Stimulated activated CD4-positive, alpha-beta T cell treated with anti-CD3 and anti-CD28 coated beads, Interleukin-12 subunit alpha, Interleukin-12 subunit beta, amount 100 ng/mL, for 48 hours (primary cell): ENCODE measurements at places on chromosomes 7 and 10.

- DNase-seq: no peak
Observed at GRCh38 chr10:13382703-13383398, 34.8 kb upstream of the SEPHS1 start.

- DNase-seq: no peak
Observed at GRCh38 chr10:114932945-114933344, 5.0 kb upstream of the TRUB1 start.

DNA sequence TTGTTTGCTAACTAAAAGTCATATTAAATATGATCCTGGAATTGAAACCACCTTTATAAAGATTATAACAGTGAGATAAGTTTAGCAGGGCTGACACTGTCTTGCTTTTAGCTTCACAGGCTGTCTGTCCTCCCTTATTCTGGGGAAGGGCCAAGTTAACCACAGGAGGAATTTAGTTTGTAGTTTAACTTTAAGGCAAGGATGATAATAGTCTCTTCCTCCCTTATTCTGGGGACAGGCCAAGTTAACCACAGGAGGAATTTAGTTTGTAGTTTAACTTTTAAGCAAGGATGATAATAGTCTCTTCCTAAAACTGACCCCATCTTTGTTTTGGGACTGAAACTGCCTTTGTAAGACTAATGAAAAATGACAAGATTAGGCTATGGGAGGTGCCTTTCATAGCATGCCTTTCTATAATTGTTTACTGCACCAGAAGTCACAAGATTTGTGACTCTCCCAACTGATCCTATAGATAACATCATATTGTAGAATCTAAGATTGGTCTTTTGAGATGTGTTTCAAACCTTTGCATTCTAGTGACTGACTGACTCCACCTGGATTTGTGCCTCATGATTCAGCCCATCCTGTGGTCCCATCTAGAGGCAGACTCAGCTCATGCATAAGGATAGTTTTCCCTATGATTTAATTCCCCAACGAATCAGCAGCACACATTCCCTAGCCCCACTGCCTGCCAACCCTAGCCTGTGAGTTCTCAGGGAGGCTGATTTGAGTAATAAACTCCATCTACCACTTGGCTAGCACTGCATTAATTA, 212.0 kb downstream of the MAGI2 start:
- no peak for DNase-seq

DNA sequence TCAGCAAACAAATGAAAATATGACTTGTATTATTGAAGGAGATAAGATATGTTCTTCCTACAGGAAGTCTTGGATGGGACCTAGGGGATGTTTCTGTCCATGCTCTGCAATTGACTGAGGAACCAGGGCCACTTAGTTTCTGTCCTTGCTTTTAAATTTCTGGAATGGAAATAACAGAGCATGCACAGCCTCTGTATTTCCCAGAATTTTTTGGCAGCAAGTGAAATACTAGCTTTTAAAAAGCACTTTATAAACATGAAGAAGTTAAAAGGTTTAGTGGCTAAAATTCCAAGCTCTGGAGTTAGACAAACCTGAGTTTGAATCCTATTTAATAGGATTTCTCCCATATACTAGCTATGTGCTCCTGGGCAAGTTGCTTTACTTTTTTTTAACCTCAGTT, 127.7 kb upstream of the FZD8 start:
- DNase-seq: no peak

- DNase-seq: no peak
Observed at GRCh38 chr10:80260295-80261243, 28.9 kb downstream of the MAT1A start.

GRCh38 chr10:31152421-31153135, 120.9 kb upstream of the ZNF438 start:
- no peak for DNase-seq

DNA sequence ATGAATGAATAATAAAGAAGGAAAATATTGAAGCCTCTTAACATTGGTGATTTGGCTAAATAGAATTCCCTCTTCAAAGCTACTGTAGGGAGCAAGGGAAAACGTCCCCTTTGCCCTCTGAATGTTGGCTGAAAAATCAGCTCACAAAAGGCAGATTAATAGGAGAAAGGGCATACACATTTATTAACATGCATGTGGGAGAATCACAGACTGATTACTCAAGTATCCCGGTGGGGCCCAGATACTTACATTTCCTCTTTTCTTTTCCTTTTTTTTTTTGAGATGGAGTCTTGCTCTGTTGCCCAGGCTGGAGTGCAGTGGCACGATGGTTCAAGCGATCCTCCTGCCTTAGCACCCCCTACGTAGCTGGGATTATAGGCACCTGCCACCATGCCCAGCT, 68.5 kb downstream of the HK1 start:
- DNase-seq: no peak

- DNase-seq: no peak
Observed at GRCh38 chr10:119742947-119743648, 17.2 kb downstream of the INPP5F start.

GRCh38 chr10:49218480-49218879, 30.3 kb upstream of the TMEM273 start:
- DNase-seq: no peak

DNA sequence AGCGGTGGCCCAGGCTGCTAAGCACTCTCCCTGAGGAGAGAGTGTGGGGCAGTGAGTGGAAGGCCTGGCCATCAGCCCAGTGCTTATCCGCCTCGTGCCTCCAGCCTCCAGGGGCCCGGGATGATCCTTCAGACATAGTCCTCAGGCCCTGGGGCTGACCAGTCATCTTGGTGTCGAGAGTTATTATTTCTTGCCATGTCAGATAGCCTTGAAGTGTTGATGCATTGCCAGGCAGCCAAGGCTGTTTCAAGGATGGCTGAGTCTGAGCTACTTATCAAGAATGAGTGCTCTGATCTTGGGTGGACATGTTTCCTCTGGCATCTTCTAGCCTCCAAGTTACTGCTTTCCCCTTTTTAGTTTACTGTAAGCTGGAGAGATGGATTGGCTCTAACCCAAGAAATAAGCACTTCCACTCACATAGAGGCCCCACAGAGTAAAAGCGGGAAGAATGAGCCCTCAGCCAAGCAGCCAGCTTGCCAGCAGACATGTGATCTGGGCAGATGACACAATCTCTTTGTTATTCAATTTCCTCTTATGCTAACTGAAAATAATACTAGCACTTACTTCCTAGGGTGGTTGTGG, 136.5 kb upstream of the NAMPT start:
- DNase-seq: no peak

DNA sequence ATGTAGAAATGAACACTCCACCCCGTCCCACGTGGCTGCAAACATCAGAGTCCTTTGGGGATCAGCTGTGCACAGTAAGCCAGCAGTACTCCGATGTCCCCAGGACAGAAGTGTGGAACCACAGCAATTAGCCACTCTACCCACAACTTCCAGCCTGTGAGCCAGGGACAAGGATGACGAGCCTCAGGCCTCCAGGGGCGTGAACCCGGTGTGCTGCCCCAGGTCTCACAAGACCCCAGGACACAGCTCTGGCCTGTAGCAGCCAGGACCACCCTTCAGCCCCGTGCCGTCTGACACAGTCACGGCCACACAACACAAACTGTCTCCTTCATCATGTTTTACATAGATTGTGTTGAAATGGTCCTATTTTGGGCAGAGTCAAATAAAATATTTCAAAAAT, 113.0 kb upstream of the DIP2C start:
- no peak for DNase-seq

DNA sequence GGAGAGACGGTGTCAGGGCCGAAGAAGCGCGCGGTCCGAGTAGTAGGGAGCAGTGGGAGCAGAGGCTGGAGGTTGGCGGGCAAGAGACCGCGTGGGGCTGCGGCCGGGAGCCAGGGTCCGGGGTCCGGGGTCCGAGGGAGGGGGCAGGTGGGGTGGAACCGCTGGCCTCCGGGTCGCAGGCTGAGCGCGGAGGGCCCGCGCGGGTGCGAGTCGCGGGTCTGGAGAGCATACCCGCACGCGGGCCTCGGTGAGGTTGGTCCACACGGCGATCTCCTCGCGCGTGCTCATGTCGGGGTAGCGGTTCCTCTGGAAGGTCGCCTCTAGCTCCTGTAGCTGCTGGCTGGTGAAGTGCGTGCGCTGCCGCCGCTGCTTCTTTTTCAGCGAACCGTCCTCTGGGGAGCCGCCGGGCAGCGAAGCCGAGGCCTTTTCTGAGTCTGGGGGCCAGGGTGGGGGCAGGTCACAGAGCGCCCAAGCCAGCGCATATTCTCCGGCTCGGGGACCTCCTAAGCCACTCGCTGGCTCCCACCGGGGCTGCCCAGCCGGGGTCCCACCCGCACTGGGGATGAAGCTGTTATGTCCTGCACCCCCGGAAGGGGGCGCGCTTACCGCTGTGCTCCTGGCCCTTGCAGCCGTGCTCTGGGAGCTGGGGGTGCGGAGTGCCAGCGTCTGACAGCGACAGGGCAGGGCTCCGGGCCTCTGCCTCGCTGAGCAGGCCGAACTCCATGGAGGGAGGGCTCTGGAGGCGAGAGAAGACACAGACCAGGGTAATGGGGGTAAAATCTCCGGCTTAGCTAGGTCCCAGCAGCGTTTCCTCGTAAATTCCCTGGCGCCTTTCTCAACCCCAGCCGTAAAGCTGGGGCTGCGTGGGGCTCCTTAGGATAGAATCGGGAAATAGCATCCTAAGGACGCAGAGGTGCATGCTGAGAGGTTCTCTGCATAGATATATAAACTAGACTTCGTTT, 5.5 kb downstream of the ELOVL3 start:
- DNase-seq: peak; percentile 60

DNA sequence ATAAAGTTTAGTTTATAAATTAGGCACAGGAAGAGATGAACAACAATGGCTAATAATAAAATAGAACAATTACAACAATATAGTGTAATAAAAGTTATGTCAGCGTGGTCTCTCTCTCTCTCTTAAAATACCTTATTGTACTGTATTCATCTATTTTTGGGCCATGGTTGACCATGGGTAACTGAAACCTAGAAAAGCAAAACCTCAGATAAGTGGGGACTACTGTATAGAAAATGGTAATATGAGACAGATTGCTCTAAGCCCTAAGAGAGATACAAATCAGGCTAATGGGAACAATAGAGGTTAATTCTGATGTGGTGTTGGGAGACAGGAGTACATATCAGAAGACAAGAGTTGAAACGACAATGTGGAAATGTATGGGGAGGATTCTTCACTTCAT, 86.2 kb downstream of the ZNF365 start:
- no peak for DNase-seq

GRCh38 chr10:106992055-106992454, 172.5 kb downstream of the SORCS1 start:
- DNase-seq: no peak

DNA sequence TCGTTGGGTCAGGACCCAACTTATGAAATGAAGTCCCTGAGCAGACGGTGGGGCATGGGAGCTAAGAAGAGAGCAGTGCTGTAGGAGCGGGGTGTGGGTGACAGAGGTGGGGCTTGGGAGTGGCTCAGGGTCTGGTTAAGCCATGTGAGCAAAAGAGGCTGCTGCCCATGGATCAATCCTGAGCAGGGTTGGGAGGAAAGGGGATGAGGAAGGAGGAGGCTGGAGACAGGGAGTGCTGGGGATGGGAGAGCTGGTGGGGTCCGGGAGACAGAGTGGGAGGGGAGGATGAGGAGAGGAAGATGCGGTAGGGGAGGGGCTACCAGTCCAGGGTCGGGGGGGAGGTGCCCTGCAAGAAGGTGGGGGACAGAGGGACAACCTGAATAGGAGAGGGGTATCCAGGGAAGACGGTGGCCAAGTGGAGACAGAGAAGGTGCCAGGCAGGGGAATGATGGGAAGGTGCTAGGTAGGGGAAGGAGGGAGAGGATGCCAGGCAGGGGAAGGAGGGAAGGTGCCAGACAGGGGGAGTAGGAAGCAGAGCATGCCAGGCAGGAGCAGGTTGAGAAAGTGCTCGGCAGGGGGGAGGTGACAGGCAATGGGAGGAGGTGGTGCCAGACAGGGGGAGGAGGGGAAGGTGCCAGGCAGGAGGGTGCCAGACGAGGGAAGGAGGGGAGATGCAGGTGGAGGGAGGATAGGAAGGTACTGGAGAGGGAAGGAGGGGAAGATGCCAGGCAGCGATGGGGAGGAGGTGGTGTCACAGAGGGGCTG, 27.5 kb upstream of the SMARCD3 start:
- DNase-seq: no peak

DNA sequence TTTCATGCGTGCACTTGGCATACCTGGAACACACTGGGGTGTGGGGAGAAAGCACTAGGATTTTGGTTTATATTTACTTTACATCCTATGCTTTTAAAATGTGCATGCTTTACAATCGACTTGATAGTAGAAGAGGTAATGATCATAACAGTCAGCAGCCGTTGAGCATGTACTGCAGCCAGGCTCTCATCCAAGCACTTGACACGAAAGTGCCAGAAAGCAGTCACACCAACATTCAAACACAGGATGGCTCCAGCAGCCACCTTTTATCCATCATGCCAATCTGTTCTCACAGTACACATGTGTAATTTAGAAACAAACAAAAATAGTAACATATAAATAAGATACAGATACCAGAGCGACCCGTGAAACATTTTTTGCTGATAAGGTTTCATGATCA, 1.2 kb upstream of the FAM241B start:
- DNase-seq: no peak

- no peak for DNase-seq
Observed at GRCh38 chr7:24825931-24826661, 68.8 kb upstream of the GSDME start.

GRCh38 chr7:151129117-151129959, 38.2 kb downstream of the GBX1 start:
- DNase-seq: no peak

GRCh38 chr7:25012254-25012653, 32.3 kb upstream of the OSBPL3 start:
- DNase-seq: no peak

DNA sequence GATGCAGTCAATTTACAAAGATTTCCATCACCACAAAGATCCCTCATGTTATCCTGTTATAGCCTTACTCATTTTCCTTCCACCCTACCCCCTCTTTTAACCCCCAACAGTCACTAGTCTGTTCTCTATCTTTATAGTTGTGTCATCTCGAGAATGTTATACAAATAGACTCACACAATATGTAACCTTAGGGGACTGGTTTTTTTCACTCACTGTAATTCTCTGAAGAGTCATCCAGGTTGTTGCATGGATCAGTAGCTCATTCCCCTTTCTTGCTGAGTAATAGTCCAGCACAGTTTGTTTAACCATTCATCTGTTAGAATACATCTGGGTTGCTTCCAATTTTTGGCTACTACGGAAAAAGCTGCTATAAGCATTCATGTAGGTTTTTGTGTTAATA, 121.1 kb upstream of the PDE1C start:
- no peak for DNase-seq

DNA sequence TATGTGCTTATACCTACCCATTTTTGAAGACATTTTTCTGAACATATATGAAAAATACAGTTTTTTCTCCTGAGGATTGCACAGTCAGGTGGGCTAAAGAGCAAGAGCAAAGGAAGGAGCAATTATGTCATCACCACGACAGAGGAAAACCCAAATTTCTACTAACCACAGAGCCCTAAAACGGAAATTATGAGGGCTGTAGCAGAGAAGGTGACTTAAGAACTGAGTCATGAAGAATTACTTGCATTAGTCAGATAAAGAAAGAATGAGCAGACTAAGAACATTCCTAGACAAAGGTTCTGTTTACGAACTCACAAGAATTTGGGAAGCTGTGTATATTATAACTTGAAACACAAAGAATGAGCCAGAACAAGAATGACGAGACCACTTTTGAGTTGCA, 974.4 kb downstream of the NXPH1 start:
- no peak for DNase-seq
